ENCODE measurements at places on chromosomes 12 and 14. TPM values are rescaled to one million over a fixed set of nuclear protein-coding genes. Genes with fewer than 3 reads are reported as not detected.

The FAM161B gene
- total RNA-seq: 1.8 TPM

The GPRC5D gene
- not detected for total RNA-seq

The KCNJ8 gene
- total RNA-seq: 0.27 TPM

The GALNT6 gene
- total RNA-seq: 2.5 TPM

The BMAL2 gene
- 18.7 TPM for total RNA-seq

The RHOJ gene
- total RNA-seq: not detected

The DDX23 gene
- 84.0 TPM for total RNA-seq

The CLEC9A gene
- not detected for total RNA-seq

The CAPS2 gene
- 1.1 TPM for total RNA-seq

The FGF6 gene
- not detected for total RNA-seq

The ABCC9 gene
- total RNA-seq: 0.02 TPM

The NYNRIN gene
- total RNA-seq: 0.49 TPM

The OR10A7 gene
- total RNA-seq: not detected

The NUAK1 gene
- 5.5 TPM for total RNA-seq

The RTRAF gene
- 321 TPM for total RNA-seq

The TMEM30B gene
- 0.42 TPM for total RNA-seq

The IL26 gene
- not detected for total RNA-seq

The PA2G4 gene
- total RNA-seq: 332 TPM

The AVPR1A gene
- 0.09 TPM for total RNA-seq

The ZDHHC22 gene
- 0.20 TPM for total RNA-seq

The OAS2 gene
- 0.08 TPM for total RNA-seq

The VWF gene
- total RNA-seq: 0.27 TPM

The GDF3 gene
- not detected for total RNA-seq

The KITLG gene
- total RNA-seq: 21.9 TPM

The GPATCH2L gene
- 21.1 TPM for total RNA-seq

The LMO3 gene
- not detected for total RNA-seq

The KRT72 gene
- not detected for total RNA-seq

The KRT6A gene
- total RNA-seq: 12.3 TPM

The BCL2L2 gene
- 18.2 TPM for total RNA-seq

The RFX4 gene
- total RNA-seq: 0.07 TPM

The COX8C gene
- not detected for total RNA-seq

The SYT10 gene
- total RNA-seq: not detected

The AMHR2 gene
- total RNA-seq: 0.90 TPM

The AICDA gene
- total RNA-seq: 0.13 TPM

The TUBA1C gene
- total RNA-seq: 1,596 TPM

The HNRNPA1 gene
- total RNA-seq: 1,668 TPM

The GLIPR1L1 gene
- total RNA-seq: not detected

The CFAP54 gene
- total RNA-seq: 1.4 TPM

Measured in A549 treated with dexamethasone at 1 μM for 4 hours (cell line).